Activated naive CD4-positive, alpha-beta T cell treated with anti-CD3 and anti-CD28 coated beads for 36 hours (primary cell): ENCODE measurements at places on chromosomes 7 and 10. TPM values are rescaled to one million over a fixed set of nuclear protein-coding genes. Genes with fewer than 3 reads are reported as not detected.

GRCh38 chr10:113060201-113061053 lies 110.4 kb downstream of the TCF7L2 start:
- peak; percentile 10 for DNase-seq

- DNase-seq = no peak
Observed at GRCh38 chr7:50262916-50263690, 41.4 kb upstream of the IKZF1 start.

DNA sequence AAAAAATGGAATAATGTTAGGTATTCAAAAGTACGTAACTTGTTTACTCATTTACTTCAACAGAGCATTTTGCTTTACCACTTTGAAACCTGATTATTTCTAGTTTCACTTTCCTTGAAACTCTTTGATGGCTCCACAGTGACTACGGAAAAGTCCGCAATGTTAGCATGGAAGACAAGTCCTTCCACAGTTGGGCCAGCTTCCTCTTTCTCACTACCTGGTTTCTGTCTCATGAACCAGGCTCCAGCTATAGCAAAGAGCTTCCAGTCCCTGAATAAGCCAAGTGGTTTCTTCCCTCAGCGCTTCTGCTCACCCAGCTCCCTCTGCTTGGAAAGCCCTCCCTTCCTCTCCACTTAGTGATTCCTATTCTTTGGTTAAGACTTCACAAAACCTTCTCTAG lies 44.8 kb upstream of the SLC16A12 start:
- DNase-seq = no peak

DNA sequence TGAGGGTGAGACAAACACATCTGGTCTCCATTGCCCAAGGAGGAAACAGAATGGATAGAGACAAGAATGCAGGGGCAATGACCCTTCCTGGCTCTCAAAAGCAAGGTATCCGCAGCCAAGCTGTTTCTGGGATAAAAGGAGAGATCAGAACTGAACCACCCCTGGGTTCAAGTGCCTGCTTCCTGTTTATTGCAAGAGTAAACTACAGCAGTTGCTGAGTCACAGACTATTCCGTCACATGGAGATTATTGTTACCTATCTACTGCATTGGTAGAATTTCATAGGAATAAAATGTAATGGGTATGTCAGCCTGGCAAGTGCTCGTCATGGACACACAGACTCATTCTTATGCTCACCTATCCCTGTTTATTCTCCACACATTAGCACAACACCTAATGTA lies 821.6 kb downstream of the GRID1 start:
- DNase-seq = no peak

TBRG4 gene
- total RNA-seq = 127 TPM

TAS2R3 gene
- 0.96 TPM for total RNA-seq
